DMS79 (cell line): ENCODE measurements at places on chromosomes 7 and 10.

DNA sequence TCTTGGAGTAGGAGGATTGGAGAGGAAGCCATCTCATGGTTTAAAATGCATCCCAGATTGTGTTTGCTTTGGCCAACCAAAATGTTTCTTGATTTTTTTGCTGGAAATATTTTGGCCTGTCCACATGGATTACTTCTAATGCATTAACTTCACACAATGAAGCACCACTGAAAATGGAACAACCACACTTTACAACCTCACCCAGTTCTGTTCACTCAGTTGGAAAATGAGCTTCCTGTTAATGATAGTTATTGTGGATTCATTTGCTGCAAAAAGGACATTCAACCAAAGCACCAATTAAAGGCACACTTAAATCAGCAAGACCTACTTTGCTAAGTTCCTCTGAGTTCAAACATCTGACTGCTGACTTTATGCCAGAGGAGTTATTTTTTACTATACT lies 11.3 kb upstream of the A1CF start:
- no peak for DNase-seq

GRCh38 chr7:70631718-70632117 lies 500.2 kb upstream of the GALNT17 start:
- DNase-seq, result no peak

DNA sequence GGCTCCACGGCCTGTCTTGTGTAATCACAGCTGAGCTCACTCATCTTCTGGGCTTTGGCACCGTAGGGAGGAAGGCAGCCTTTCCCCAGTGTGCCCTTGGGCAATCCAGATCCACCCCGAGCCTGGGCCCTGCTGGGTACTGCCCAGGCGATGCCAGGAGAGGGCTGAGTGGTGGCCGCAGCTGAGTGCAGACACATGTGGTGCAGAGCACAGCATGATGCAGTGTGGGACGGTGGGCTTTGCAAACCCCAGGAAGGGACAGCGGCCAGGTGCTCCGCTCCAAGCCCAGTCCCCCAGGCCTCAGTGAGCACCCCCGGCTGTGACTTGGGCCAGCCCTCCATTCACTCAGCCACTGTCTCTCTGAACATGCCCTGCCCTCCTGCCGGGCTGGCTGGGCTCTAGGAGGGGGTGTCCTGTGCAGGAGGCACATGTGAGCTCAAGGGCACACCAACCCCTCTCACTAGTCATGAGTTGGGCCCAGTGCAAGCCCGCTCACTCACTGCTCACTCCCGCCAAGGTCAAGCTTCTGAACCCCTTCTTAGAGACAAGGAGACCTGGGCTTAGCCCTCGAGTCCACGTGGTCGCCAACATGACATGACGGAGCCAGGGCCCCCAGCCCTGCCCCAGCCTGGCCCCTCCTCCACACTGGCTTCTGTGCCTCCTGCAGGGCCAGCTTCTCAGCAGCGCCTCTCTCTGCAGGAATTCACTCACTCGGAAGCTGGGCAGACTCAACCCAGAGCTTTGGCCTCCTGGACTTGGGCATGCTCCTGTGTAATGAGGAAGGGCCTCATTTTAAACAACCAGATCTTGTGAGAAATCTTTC lies 77.5 kb upstream of the INSIG1 start:
- no peak for DNase-seq

DNA sequence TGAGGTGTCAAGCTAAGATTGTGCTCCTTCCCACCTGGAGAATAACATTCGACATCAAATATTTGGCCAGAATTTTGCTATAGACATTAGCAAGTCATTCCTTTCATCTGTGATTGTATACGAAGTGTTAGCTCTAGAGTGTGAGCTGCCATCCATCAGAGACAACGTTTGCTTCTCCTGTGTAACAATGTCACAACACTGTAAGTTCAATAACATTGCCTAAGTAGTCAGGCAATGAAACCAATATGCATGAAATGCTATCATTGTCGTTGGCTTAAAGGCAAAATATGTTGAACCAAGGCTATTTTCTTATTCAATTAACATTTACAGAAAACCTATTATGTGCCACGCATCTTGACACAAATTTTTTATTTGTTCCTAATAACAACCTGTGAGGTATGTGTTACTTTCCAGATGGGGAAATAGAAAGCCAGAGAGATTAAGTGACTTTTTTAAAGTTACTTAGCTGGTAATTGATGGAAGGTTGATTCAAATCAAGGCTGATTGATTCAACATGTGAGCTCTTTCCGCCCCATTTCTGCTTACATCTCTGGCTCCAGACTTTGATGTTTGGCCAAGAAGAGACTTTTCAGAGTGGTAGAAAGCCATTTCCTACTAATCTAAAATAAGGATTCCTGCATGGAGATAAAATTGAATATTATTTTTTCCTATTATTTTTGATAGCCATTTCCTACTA lies 32.0 kb downstream of the BET1 start:
- no peak for DNase-seq

DNA sequence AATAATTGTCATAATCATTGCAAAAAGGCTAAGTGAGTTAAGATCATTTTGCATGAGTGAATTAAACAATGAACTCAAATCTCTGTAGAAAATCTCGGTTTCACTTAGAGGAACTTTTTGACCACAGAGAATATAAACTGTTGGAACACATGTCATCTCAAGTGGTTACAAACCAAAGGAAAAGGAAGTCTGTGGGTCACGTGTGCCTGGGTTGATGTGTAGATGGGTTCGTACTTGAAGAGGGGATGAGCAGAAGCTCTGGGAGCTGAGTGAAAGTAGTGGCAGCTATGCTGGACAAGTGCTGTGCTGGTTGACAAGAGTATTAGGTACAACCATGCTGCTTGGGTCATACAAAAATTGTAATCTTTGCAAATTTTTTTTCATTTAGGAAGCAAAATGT lies 35.0 kb downstream of the GLRX3 start:
- no peak for DNase-seq

DNA sequence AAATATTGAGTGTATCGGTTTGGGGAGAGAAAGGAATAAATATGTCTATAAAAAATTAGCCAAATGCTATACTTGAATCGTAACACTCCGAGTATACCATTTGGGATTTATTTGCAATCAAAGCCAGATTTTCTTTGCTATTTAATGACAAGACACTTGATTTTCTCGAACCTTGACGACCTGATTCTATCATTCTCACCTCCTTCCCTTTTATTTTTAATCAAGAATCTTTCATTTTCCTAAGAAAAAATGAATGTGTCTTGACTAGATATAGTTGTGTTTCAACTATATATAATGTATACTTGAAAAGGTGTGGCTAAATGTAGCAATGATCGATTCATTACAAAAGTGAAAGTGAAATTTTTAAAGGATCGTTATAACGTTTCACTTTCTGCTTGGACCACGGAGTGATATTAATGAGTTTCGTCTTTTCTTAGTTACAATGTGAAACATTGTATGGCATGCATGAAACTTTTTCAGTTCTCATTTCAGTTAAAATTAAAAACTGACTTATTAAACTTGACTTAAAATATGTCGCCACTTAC lies 562 bp downstream of the NUB1 start:
- DNase-seq, result no peak

- no peak for DNase-seq
Measured at GRCh38 chr7:96521068-96521894, 188.4 kb downstream of the SEM1 start.

DNA sequence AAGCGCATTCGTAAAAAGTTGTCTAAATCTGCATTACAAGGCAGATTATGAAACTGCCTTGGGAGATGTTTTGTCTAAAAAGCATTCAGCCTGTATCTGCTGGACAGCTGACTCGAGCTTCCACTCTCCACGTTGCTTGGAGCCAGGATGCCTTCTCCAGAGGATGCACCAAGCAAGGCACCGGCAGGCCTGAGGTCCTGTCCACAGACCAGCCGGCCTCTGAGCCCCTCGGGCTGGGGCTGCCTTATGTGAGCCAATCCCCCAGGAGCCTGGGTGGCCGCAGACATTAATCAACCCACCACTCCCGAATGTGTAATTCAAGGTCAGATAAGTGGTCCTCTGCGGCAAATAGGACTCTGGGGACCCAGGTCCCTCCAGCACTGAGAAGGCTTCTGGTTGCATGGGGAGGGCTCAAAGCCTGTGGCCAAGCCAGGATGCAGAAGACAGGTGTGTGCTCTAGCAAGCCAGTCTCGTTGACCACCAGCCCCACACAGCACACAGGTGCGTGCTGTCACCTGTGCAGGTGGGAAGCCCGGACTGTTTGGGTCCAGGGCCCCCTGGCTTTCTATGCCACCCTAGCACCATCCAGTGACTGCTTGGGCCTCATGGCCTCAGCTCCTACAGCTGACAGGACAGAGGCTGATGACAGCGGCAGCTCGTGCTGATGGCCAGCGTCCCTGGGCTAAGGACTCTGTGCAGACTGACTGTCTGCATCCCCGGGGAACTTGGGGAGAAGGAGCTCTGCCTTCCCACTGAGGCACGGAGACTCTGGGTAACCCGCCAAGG lies 4.8 kb upstream of the RET start:
- no peak for DNase-seq

DNA sequence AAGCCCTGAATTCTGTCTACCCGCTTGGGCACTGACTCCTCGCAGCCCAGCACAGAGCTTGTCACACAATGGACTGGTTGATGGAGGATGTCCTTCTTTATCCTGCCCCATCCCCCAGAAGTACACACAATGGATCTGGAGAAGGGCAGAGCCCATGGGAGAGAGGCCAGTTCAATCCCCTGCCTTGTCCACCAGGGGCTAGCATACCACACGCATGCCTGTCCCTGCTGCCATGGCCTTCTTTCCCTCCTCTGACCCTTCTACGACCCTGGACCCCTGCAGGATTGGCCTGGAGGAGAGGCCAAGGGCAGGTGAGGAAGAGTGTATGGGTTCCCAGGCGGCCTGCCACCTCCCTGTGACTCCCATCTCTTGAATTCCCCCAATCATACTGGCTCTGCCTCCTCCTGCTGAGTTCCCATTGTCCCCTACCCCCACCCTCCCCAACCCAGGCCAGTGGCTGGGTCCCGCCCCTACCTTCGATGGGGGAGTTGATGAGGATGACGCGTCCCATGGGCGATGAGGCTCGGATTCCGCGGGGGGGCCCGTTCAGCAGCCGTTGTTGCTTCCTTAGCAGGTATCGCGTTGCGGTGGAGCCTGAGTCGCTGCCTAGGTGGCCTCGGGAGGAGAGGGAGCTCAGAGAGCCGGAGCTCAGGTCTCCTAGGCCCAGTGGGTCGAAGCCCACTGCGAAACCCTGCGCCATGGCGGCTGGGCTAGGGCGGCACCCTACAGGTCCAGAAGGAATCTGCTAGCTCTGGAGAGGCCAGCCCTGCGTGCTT lies 1.2 kb downstream of the PDZD7 start:
- no peak for DNase-seq

DNA sequence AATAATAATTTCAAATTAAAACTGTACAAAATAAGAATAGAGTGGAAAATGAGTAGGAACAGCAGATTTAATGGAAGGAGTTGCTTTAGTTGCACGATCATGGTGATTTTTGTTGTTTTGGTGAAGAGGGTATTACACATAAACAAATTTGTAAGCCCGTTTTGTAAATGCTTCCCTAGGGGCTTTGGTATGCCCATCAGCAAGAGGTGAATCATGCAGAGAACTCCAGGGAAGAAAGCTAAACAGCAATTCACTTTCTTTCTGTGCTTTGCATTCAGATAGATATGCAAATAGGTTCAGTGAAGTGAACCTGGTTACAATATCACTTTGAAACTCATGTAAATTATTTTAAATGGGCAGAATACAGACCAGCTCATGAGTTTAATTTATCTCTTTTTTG lies 422.2 kb upstream of the MTPN start:
- DNase-seq, result no peak

DNA sequence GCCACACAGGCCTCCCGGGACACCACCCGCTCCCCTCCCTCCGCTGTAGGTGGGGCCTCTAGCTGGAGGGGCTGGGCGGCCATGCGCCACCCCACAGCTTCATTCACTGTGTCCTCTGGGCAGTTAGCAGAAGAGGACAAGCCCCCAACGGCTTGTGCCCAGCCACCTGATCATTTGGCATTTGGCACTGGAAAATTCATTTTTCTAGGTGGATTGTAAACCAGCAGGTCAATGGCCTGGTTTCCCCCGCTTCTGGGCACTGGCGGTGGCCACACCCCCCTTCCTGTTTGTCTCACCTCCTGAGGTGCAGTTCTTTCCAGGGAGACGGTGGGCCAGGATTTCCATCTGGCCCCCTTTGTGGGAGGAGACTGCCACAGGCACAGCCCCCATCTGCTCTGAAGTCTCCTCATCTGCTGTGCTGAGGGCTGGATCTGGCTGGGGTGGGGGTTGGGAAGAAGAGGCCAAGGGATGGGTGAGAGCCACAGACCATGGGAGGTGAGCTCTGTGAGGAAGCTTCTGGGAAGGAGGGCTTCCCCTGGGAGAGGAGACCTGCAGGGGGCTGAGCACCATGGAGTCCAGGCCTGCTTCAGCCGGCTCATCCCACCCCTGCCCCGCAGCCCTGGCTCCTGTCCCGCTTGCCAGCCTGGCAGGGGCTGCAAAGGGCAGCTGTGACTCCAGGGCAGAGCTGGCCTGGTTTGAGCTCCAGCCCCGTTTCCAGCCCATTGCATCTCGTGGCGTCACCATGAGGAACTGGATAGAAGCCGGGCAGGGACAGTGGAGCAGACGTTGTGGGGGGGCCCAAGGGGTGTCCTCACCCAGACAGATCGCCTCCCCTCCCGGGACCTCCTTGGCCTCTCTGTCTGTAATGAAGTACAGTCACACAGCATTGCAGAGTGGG lies 40.1 kb upstream of the SLC29A3 start:
- DNase-seq, result no peak

- DNase-seq, result no peak
Measured at GRCh38 chr7:112874909-112875308, 84.7 kb upstream of the TMEM168 start.

DNA sequence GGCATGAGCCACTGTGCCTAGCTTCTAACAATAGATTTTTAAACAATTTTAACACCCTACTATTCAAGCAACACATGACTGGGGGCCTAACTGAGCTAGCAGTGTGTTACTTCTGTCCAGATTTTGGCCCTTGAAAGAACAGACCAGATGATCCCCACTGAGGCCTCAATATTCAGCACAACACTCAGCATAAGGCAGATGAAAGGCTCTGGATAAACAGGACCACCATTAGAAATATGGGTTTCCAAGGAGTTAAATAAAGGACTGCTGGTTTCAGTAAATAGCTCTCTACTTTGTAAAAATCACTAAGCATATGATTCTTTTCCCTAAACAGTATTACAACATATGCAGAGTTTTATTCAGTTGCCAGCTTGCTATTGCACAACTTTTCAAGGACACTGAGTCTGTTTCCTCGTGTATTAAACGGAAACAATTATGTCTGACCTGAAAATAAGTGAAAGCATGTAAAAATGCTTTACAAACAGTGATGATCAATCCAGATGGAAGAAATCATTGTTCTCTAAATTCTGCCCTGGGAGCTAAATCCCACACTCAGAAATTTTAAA lies 23.8 kb upstream of the FZD1 start:
- DNase-seq, result no peak

DNA sequence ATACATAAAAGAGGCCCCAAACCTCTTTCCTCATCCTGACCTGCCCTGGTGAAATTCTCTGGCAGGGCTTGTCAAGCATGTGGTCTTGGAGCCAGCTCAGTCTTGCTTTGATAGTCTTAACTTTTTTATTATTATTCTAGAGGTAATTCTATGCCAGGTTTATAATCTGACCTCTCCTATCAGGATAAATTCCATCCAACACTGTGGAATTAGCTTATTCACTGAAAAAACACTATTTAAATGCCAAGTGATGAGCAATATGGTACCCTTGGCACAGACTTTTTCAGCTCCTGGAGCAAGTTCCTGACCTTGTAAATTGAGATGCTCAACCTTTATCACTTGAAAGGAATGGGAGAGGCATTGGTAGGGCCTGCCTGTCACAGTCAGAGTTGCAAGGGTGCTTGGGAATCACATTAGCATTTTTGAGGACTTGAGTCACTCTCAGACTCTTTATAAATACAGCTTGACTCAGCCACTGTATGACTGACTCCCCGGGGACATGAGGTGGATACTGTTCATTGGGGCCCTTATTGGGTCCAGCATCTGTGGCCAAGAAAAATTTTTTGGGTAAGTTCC lies at the start of gene CPA4:
Gene CPA4 (plus strand): TSS at position 480 of the 576 bp plus-strand sequence. CDS start 20 bp downstream, at position 500.
- no peak for DNase-seq
